ENCODE measurements at places on chromosomes 5 and 9. TPM values are rescaled to one million over a fixed set of nuclear protein-coding genes. Genes with fewer than 3 reads are reported as not detected.
A peak's percentile ranks its signal among the peaks of the same experiment; 100 is the strongest.

DNA sequence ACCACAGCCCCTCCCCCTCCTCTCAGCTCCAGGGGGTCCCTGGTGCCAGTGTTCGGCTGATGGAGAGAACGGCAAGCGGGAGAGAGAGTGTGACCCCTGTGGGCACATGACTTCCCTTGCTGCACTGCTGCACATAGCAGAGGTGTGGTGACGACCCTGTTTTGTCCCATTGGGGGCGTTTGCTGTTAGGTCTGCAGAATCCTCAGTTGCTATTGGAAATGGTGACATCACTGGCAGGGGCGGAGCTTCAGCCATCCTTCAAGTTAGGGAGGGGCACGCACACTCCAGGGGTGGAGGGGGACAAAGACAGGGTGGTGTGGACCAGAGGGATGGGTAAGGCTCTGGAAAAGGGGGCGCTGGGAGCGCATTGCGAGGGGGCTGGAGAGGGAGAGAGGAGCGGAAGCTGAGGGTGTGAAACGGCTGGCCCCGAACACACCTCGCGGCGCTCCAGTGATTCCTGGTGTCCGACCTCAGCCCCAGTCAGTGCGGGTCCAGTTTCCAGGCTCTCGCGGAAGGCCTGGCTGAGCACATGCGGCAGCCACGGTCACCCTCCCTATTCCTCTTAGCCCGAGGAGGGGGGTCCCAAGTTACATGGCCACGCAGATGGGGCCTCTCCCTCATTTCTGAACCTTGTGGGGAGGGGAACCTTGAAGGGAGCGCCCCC is 764 bp upstream of the GRIN1 start:
- no peak for DNase-seq

DNA sequence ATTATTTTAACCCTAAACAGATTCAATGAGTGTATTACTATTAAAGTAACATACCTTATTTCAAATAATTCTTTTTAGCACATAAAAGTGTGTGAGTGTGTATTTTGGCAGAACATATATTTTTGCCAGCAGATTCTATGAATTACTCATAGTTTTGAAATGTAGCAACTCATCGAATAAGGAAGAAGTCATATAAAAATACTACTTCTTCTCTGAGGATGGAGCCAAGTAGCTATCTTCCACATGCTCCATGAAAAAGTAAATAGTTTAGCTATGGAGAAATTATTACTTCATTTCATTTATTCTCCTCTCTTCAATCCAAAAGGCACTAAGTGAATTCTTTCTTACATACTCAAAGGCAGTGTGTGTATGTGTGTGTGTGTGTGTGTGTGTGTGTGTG is 1090.4 kb upstream of the CDH6 start:
- DNase-seq: no peak

- peak; percentile 51 for DNase-seq
These were observed 77.7 kb downstream of the RGS3 start for GRCh38 chr9:113541019-113541900.

- no peak for DNase-seq
These were observed 50.0 kb upstream of the ORM1 start for GRCh38 chr9:114272739-114273431.

- DNase-seq: no peak
These were observed 14.3 kb downstream of the SNX30 start for GRCh38 chr9:112764837-112765236.

Gene IFNA21
- total RNA-seq: not detected

Gene AJM1
- total RNA-seq: 7.8 TPM

Gene WDR38
- total RNA-seq: not detected

Gene SIL1
- total RNA-seq: 33.1 TPM

Gene PCDHGA4
- total RNA-seq: 0.50 TPM

All from natural killer cell treated with Interleukin-12 subunit alpha and Interleukin-12 subunit beta and Interleukin-15 and Interleukin-18, amount 100 ng/mL, for 72 hours (primary cell).